Hematopoietic multipotent progenitor cell treated with erythropoietin and hydrocortisone succinate and interleukin-3 and kit ligand, for 8 days (in vitro differentiated cells): ENCODE measurements at places on chromosomes 11 and 22.
A peak's percentile ranks its signal among the peaks of the same experiment; 100 is the strongest.

DNA sequence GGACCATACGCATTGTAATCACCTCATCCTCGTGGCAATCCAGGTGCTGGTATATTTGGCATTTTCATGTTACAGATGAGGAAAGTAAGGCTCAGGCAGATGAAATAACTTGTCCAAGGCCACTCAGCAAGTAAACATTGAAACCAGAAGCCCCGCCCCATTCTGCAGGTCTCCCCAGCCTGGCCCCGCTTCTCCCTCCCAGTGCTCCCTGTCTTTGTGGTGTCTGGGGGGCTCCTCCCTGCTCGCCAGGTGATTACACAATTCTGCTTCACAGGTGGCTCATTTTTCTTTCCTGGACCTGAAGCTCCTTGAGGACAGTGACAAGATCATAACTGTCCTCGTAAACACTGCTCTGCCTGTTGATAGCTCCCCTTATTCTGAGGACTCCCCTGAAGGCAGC, 531.5 kb upstream of the B3GAT1 start:
- no peak for DNase-seq

DNA sequence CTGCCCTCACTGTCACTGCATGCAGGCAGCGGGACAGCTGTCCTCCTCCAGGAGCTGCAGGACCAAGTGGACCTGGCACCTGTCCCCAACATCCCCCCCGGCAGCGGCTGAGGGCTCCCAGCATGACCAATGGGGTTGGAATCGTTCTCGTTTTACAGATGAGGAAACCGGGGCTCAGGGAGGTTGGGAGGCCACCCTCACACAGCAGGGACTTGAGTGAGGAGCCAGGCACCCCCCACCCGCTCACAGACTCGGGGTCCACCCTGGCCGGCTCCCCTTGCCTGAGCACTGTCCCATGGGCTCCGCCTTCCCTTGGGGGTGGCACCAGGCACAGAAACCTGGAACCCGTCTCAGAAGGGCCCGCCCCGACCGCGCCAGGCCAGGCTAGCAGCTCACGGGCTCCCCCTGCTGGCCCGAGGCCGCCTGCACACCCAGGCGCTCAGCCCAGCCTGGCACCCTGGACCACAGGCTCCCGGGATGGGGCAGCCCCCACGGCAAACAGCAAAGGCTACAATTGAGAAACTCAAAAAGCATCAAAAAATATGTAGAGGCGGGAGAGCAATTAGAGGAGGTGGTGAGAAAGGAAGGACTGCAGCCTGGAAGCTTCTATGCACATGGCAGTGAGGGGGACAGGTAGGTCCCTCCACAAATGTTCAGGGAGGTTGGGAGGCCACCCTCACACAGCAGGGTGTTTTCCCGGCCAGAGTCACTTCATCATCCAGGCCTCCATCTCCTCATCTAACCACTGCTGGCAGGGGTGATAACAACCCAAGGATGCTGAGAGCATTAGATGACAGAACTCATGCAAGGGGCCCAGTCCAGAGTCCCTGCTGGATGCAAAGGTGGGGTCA, 12.8 kb downstream of the MACROD1 start:
- DNase-seq = peak; percentile 47

- DNase-seq = no peak
Observed at GRCh38 chr11:94010136-94010535, 11.0 kb upstream of the HEPHL1 start.

GRCh38 chr11:36817336-36817965, 219.4 kb upstream of the RAG2 start:
- DNase-seq = no peak

- DNase-seq = no peak
Observed at GRCh38 chr22:22159384-22159783, 85.2 kb upstream of the VPREB1 start.

DNA sequence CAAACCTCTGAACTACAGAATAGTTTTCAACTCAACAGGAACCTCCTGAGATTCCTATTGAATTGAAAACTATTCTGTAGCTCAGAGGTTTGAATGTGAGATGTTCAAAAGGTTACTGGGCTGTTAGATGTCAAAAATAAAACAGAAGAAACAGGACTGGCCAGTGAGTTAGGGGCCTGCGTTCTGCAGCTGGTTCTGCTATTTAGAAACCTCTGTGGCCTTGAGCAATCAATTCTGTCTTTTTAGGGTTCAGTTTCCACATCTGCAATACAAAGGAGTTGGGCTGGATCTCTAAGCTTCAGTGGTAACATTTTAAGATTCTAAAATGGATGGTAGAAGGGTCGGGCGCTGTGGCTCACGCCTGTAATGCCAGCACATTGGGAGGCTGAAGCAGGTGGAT, 55.8 kb downstream of the CLMP start:
- no peak for DNase-seq

DNA sequence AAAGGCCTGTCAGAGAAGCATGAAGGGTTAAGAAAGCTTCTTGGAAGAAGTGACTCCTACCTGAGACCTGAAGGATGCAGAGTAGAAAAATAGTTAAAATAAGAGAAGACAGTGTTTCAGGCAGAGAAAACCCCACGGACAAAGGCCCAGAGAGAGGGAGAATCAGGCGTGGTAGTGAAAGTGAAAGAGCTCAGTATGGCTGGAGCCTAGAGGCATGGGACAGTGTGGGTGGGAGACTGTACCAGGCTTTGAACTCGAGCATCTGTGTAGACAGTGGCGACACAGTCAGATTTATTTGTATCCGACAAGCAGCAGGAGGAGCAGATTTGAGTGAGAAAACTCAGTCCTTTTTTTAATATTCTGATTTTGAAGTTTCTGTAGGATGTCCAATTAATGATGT, 360.0 kb downstream of the OPCML start:
- no peak for DNase-seq

DNA sequence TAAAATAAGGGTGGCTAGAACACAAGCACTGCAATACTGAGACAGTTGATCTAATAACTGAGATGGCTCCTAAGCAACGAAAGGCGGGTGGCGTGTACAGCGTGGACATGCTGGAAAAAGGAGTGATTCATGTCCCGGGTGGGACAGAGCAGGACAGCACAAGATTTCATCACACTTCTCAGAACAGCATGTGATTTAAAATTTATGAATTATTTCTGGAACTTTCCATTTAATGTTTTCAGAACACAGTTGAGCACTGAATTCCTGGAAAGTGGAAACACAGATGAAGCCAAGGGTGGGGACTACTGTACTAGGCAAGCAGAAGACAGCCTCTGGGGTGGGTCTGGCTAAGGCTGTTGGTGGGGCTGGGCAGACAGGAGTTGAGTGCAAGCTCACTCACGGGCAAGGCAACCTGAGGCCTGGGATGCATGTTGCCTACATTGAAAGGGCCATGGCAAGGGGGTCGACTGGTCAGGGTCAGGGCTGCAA, 165.6 kb upstream of the DDI1 start:
- no peak for DNase-seq

DNA sequence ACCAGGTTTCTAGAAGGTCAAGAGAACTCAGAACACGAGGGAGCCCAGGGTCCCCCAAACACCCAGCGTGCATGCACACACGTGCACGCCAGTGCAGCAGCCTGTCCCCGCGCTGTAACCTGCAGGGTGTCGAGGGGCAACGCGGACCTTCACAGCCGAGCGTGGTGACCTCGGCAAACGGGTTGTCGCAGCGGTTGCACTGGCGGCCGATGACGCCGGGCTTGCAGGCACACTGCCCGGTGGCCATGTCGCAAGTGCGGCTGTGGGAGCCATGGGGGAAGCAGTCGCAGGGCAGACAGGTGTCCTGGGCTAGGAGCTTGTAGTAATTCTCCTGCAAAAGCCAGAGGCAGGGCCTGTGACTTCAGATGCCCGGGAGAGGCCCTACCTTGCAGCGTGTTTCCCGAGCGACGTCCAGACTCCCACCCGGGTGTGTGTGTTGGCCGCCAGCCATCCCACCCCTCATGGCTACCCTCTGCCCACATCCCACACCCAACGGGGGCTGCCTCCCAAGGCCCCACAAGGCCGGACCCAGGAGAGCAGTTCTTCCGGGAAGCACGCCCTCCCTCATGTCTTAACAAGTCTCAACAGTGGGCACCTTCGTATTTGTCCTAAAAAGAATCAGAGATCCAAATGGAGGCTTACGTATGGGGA, 56.1 kb downstream of the TRMU start:
- no peak for DNase-seq

GRCh38 chr11:34605481-34606325, 15.2 kb upstream of the EHF start:
- no peak for DNase-seq

GRCh38 chr11:28343304-28344233, 235.4 kb downstream of the METTL15 start:
- peak; percentile 85 for DNase-seq

DNA sequence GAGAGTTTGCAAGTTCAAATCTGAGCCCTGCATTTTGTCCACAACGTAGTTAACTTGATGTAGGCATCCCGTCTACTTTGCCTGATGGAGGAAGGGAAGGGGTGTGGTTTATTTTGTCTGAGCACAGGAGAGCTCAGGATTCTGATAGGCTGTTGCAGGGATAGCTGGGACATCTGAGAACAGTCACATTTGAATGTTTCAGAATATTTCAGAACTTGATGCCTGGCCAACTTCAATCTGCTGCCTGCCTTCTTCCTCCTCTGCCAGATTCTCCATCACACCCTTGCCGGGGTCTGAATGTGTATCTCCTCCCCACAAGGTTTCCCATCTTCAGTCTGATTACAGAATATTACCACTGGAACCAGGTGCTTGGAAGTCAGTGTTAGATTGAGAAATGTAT, 51.6 kb downstream of the NTM start:
- no peak for DNase-seq

- no peak for DNase-seq
Observed at GRCh38 chr11:110857892-110858546, 145.8 kb upstream of the ARHGAP20 start.

DNA sequence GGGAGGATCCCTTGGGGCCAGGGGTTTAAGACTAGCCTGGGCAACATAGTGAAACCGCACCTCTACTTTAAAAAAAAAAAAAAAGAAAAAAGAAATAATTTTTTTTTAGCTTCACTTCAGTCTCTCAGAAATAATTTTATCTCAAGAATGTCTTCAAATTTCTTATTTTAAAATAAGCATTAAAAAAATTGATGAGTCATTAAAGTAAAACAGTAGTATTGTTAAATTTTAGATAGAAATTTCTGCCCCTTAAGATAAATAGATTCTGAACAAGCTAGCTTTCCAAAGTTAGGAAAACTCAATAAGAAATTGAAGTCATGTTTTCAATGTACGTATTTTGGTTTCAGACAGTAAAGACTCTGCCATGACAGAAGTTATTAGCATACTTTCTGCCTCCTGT, 7.7 kb upstream of the PACS1 start:
- no peak for DNase-seq

DNA sequence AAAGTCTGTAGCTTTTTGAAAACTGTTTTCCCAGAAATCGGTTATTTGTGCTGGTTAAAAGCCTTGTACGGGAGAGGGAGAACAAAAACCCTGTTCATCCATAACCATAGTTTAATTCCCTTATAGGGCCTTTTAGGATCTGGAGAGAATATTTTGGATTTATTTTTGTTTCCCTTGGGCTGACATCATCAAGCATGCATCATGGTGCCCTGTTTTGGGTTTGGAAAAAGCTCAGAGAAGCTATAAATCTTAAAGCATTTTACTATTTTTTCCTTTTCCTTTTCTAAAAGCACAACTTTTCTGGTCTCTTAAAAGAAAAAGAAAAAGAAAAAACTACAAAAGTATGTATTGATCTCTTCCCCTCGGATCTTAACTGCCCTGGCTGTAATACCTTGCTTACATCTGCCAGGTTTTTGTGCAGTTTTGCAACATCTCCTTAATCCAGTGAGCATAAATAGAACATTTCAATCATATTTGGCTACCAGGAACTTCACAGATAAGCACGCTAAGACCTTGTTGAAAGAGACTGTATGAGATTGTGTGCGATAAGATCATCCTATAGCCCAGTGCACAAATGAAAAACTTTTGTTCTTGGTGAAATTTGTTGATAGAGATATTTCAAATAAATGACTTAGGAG, 88.0 kb downstream of the ZBTB16 start:
- no peak for DNase-seq

DNA sequence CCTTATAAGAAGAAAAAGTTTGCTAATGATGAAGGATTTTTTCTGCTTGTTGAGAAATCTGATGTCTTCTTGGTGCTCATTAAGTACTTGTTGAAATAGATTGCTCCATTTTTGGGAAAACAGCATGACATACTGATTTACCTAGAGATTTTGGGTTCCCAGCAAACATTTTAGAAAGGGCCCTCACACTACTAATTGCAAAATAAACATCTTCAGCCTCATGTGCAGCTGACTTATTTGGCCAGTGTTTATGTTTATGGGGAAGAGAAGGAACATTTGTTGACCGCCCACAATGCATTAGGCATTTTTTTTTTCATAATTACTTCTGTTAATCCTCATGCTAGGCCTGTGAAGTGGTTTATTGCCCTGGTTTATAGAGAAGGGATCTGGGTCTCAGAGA, 40.1 kb downstream of the LDLRAD3 start:
- DNase-seq = no peak

- peak; percentile 86 for DNase-seq
Observed at GRCh38 chr22:22156716-22157347, 87.8 kb upstream of the VPREB1 start.

DNA sequence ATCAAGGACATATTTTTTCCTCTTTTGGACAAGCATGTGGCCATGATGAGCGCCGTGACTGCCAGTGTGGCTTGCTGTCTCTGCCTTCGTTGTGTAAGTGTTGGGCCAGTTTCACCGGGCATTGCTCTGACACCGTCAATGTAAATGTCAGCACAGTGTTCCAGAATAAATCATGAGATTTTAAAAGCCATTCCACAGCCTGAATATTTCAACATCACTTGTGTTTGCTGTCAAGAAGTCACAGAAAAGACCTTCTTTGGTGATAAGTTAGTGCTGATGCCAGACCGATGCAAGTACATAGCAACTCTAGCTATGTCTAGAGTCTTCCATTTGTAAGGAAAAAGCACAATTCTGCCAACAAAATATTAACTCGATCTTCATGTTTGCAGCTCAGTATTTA, 467.8 kb downstream of the TBC1D22A start:
- no peak for DNase-seq

GRCh38 chr11:12389676-12390657, 12.6 kb downstream of the PARVA start:
- DNase-seq = no peak

DNA sequence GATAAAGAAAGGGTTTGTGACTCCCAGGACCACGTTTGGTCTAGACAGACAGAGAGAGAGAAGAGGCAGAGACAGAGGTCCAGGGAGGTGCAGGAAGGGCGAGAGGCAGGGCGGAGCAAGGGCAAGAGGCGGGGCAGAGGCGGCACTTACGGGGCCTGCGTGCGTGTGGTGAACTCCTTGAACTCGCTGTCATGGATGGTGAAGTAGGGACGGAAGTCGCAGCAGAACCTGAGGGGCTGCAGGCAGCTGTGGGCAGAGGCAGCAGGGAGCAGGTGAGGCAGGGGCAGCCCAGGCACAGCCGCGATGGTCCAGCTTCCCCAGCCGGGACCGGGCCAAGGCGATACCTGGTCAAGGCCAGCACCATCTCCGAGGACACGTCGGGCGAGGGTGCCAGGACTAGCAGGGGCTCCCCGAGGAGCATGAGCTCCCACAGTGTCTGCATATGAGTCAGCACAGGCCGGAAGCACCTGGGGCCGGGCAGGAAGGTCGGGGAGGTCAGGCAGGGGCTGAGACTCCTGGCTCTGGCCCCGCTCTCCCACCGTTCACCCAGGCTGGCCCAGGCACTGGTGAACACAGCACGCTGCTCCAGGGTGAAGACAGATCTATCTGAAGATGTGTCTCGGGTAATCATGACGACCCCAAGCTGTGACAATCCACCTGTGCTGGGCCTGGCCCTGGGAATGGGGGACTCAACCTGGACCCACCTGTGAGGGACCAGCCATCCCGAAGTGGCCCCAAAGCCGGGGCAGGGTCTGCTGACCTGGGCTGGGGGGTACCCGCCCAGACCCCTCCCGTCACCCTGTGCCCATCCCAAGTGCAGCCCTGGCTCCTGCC, 7.2 kb upstream of the PLXNB2 start:
- DNase-seq = peak; percentile 78

- DNase-seq = no peak
Observed at GRCh38 chr11:34588023-34588422, 32.9 kb upstream of the EHF start.
